ENCODE measurements at places on chromosomes 13 and 19.

DNA sequence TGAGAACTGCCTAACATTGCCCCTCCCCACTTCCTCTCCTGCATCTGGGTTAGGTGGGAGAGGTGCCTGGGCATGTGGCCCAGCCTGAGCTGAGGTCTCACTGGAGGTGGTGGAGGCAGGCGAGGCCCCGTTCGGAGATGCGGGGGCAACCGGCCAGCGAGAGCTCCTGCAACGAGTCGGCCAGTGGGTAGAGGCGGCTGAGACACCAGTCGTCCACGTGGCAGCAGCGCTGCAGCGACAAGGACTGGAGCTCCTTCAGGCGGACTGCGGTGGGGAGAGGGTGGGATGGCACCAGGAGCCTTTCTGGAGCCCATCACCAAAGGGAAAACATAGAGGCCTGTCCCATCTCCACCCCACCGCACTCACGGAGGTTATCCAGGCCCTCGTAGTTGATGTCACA is 6.0 kb upstream of the B3GNT8 start:
- no peak for DNase-seq

DNA sequence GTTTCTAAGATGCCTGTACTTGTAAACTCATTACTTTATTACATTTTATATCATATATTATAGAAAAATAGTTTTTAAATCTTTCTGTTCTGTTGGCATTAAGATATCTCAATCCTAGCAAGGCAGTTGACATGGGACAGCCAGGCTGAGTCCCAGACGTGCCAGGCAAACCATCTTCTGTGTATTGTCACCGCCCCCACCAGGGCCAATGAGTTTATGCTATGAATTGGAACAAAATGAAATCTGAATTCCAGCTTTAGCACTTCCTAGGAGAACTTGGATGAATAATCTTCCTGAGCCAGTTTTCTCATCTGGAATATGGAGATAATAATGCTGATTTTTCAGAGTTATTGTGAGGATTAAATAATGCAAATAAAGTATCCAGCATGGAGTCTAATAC is 79.9 kb upstream of the GSX1 start:
- DNase-seq: no peak

GRCh38 chr19:510606-511100 is 3.4 kb downstream of the TPGS1 start:
- peak; percentile 84 for DNase-seq

DNA sequence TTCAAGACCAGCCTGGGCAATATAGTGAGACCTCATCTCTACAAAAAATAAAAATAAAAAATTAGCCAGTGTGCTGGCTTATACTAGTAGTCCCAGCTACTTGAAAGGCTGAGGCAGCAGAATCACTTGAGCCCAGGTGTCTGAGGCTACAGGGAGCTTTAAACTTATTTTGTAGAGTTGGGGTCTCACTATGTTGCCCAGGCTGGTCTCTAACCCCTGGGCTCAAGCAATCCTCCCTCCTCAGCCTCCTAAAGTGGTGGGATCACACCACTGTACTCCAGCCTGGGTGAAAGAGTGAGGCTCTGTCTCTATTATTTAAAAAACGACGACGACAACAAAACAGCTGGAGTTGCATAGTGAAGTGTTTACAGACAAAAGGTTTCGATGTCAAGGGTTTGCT is 8.0 kb downstream of the RAB3D start:
- DNase-seq: no peak

DNA sequence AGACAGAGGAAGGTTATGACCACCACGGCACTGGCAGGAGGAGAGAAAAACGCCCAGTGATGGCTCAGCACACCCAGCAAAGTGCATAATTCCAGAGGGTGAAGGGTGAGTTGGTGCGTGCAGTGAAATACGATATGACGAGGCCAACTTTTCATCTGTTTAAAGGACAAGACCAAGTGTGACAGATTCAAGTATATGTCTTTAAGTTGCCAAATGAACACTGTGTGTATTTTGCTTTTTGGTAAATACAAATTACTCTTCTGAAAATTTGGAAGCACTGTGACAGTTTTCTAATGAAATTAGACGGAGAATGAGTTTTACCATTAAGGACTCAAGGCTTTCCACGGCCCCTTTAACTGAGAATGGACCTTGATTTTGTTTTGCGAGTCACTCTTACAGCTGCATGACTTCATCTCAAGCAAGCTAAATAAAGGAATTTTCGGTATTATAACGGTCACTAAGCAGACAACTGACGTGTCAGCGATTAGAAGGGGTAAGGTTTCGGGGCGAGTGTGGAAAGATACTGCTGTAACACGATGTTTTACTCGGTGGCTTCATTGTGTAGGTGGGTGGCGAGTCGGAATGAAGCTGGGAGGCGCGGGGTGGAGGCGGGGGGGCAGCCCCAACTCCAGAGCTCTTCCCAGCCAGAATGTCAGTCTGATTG is 22.8 kb downstream of the COL4A2 start:
- DNase-seq: no peak

DNA sequence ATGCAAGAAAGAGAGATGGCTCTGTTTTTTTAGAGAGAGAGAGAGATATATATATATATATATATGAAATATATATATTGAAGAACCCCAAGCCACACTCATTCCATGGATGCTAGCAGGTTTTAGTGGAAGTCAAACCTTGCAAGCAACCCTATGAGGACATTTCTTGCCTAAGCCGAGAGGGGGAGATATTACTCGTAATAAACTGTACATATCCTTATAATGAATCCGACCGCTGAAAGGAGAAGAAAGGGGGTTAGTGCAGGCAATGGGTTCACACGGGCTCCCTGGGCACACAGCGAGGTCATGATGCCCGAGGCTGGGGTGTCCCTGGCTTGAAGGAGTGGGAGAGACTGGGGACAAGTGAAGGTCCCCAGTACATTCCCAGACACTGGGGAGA is 78.3 kb downstream of the IER2 start:
- no peak for DNase-seq

- DNase-seq: no peak
These were observed 15.0 kb upstream of the NAXD start for GRCh38 chr13:110600261-110600819.

GRCh38 chr13:85529218-85529594 is 270.0 kb downstream of the SLITRK6 start:
- DNase-seq: no peak

GRCh38 chr19:14183741-14184350 is 22.1 kb downstream of the ADGRL1 start:
- DNase-seq: no peak

- DNase-seq: no peak
These were observed 5.2 kb upstream of the STK24 start for GRCh38 chr13:98581971-98582702.

Measured in stimulated activated CD8-positive, alpha-beta memory T cell treated with anti-CD3 and anti-CD28 coated beads, Interleukin-7, amount 100 ng/mL, for 4 hours (primary cell).